Fibroblast of the conjunctiva (primary cell): ENCODE measurements at places on chromosomes 12 and 14.

DNA sequence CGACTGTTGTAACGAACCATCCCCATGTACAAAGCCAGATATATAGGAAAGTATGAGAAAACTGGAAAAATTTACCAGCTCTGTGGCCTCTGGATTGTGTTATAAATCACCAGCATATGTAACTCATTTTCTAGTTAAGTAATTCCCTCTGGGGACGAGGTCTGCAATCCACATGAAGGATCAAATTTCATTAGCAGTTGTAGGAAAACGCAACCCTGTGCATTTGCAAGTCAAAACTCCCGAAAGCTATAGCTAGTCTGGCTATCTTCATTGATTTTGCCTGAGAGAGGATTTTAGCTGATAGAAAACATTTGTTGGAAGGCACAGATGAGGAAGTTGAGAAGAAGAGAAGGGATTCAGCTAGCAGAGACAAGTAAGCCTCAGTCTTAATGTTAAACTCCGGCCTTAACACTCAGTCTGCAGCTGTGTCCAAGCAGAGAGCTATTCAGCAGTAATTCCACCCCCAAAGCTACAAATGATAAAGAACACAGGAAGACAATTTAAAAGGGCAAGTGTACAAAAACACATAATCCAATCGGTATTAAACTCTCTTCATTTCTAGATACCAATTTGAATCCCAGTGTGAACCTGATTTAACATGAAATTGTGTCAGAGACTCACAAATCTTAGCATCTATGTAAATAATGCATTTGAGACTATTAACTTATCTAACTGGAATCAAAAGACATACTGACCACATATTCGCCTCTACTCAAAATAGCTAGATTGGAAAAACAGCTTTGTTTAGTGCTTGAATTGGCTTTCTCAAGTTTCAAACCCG lies 54.2 kb upstream of the CERS5 start:
- peak; percentile 97 for DNase-seq

DNA sequence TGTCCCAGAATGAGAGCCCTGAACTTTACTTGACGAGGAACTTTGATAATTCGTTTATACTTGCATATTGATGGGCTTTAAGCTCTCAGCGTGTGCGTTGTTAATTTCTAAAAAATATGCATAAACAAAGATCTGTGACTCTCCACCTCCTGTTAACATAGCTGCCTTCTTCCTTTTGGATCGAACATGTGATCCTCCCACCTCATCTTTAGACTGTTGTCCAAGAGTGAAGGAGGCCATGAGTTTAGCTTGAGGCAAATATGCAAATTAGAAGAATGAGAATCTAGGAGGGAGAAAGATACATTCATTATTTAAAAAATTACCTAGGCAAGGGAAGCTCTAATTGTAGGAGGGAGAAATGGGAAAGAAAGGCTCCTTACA lies 617 bp downstream of the TTC8 start:
- no peak for DNase-seq

DNA sequence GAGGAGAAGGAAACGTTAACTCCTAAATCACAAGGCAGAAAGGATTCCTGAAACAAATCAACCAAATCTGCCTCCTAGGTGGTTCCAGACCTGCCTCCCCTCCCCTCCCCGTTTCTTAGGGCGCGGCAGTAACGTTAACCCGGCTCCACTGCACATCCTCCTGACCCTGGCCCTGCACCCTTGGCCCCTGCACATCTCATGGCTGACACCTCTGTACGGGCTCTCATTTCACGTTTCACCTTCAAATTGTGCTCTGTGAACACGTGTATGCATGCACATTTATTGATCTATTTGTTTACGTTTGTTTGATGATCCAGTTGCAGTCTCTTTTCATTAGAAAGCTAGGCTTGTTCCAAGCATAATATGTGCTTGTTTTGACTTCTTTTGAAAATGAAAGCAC lies 358.1 kb downstream of the ADGRD1 start:
- no peak for DNase-seq

DNA sequence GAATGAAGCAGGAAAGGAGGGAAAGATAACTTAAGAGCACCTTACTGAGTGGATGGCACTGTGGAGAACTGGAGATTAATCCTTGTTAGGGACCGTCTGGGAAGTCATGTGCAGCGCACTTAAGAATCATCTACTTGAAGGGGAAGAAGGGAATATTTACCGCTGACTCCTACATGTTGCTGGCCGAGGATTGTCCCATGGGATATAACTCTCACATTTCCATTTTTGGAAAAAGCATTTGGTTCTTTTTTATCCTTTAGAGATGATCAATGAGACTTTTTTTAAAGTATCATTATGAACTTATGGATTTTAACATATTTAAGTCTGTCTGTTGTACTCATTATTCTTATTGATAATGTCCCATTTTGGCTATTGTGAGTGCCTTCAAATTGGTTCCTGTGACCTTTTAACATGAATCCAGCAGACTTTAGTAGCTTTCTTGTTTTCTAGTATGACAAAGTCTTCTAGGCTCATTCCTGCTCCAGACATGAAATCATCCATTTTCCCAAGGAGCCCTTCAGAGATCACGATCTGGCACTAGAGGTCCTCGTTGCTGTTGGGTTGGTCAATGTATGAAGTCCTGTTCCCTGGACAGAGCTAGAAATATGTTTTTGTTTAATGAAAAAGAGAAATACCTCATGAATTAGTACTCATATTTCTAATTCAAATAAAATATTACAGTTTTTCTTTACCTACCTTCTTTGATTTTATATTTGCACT lies 20.2 kb upstream of the FAM234B start:
- peak; percentile 75 for DNase-seq

DNA sequence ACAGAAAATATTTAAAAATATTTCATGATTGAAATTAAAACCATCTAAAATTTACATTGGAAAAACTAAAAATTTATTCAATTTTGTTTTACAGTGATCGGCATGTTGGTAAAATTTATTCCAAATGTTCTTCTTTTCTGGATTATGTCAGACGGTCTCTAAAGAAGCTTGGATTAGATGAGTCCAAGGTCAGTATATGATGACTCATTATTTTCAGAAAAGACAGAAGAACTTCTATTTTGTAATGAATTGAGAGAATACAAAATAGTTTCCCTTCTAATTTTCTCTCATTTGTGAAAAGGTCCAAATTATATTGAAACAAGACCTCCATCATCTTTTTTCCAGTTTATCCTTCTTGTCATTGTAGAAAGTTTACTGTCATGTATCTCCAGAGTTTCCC lies 98.3 kb downstream of the METTL25 start:
- DNase-seq: no peak

DNA sequence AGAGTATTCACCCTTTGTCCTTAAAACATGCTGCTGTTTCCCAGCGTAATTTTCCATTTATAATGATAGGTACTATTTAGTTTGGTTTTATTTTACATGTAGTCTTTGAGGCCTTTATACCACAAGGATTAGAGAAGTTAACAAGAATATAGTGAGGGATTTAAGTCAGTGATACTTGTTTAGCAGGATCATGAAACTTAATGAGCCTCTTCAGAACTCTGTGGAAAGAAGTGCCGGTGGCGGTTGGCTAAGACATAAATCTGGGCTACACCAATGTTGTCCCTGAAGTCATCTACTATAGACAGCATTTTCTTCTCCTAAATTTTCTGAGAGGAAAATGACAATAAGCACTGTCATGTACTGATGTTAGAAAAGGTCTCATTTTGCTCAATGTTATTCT lies 1226.0 kb upstream of the SEL1L start:
- no peak for DNase-seq
